ENCODE measurements at places on chromosomes 5 and 9. TPM values are rescaled to one million over a fixed set of nuclear protein-coding genes. Genes with fewer than 3 reads are reported as not detected.

Gene DOK3
- 16.3 TPM for total RNA-seq

DNA sequence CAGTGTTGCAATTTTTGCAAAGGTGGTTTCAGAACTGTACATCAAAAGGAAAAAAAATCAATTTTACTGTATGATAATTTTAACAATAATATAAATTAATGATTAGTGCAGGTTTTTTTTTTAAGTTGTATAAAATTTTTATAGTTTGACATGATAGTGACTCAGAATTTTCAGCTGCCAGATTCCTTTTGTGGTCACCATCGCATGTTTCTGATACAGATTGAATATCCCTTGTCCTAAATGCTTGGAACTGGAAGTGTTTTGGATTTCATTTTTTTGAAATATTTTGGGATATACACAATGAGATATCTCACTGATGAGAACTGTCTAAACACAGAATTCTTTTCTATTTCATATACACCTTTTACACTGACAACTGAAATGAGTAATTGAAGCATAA, 361.3 kb downstream of the RAB3C start:
- peak; percentile 35 for DNase-seq

DNA sequence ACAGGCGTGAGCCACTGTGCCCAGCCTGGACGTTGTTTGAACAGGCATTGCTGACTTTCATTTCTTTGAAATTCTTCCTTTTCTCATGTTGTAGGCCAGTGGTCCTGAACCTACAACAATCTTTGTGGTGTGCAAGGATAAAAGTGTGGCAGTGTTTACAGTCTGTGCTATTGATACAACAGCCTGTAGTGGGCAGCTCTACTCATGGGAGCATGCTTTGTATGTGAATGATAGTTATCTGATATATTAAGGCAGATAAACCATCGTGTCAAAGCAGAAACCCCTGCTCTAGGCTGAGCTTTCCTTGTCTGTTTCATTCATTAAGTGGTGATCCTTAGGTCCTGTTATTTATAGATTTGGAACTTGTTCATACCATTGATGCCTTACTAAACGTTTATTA, 42.6 kb downstream of the CSNK1G3 start:
- DNase-seq = no peak

DNA sequence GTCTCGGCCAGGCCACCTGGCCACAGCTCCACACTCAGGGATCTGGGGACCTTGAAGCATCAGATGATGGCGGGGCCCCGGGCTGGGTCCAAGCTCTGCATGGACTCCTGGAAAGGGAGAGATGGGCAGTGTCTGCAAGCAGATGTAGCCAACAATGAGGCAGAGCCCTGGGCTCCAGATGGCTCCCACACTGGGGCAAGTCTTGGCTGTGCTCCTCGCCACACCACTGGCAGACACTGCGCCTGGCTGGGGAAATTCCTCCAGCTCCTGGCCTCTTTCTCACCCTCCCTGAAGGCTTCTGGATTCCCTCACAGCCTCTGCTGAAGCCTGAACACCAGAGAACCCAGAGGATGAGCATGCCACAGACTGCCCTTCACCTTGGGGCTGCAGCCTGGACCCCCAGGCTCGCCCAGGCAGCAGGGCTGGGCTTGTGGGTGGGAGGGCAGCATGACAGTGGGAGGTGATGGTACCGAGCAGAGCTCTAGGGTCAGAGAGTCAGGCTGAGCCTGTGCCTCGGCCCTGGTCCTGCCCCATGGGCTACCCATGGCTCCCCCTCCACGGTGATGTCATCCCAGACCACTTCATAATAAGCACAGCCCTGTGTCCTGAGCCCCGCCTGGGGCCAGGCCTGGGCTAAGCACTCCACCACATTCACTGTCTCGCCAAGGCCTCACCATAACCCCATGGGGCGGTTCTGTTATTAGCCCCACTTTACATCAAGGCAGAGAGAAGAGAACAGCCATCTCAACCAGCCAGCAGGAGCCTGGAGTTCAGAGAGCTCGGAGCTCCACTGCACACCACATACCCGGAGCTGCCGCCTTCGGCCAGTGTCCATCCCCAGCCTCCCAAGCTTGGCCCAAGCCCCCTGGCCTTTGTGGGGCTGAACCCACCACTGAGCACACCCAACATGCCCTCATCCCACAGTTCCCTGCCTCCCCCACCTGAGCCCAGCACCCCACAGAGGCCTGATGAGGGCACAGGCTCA, 62.2 kb upstream of the ADAMTS2 start:
- DNase-seq = no peak

DNA sequence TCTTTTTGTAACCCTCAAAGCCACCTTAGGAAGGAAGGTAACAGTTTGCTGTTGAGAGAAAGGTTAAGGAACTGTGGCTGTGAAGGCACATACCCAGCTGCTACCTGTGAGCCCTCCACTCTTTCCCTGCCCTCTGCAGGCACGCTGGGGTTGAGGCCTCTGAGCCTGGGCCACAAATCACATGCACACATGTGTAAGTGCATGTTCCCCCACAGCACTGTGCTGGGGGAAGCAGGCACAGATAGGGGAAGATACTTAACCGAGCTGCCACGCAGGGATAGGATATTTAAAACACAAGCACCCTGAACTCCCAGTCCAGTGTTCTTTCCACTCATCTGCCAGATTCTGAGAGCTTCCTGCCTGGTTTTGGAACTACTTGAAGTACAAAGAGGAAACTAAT, 18.1 kb downstream of the LARP1 start:
- no peak for DNase-seq
